ENCODE measurements at places on chromosomes 6 and 20.

DNA sequence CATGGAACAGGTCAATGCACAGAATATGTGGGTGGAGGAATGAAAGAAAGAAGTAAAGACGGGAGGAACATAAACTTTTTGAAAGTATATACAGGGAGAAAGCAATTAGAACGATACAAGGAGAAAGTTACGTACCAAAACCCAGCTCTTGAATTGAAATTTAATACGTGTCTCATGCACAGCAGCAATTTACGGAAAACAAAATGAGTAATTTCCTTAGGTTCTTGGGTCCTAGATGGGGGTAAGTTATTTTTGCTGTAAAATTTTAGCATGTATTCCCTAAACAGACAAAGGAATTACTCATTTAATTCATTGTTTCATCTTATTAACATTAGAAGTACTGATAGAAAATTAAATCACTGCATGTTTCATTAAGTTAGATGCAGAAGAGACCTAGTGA is 75.8 kb downstream of the PDE10A start:
- DNase-seq = no peak

DNA sequence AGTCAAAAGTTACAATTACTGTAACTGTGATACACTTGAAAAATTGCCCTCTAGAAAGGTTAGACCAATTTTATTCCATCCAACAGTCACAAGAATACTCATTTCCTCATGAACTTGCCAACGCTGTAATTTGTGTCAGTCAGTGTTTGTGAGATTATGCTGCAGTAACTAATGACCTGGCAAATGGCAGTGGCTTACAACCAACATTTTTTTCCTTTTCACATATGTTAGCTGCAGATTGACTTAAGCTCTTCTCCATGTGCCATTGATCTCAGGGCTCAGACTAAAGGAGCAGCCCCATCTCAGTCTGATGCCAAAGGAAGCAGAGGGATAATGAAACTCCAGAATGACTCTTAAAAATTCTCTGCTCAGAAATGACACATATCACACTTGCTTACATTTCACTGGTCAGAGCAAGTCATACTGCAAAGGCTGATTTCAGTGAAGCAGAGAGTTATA is 92.3 kb upstream of the ELOVL5 start:
- DNase-seq = no peak

- no peak for DNase-seq
These were observed 36.2 kb upstream of the CCDC167 start for GRCh38 chr6:37535759-37536490.

DNA sequence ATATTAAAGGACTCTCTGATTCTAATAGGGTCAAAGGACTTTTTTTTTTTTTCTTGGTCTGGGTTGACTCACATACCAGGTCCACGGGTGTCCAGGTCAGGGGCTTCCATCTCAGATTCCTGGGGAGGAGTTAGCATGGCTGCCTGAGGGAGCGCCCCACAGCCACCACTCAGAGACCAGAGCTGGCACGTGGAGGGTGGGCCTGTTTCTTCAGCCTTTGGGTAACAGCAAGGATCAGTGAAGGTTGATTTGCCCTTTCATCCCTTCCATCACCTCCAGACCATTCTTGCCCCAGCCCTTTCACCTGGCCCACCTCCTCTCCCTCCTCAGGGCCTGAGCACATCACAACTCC is 5.9 kb upstream of the GPSM3 start:
- DNase-seq = no peak

GRCh38 chr6:159665868-159666635 is 27.0 kb downstream of the SOD2 start:
- DNase-seq = no peak

- DNase-seq = no peak
These were observed 40.4 kb downstream of the ALDH5A1 start for GRCh38 chr6:24535210-24535609.
